ENCODE measurements at places on chromosomes 7 and 10.

DNA sequence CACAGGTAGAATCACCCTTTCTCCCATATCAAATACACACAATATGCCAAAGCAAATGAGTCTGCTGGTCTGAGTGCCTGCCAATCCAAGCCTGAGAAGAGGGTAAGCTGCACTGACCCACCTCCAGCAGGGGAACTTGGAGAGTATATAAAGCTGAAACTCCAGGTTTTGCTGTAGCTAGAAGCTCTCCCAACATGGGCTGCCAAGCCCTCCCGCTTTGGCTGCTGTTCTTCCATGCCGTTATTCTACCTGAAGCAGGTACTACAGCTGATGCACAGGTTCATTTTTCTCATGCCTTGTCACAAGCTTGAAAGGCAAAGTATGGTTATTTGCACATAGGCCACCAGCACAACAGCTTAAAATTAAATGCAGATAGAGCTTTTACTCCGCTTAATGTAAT is 21.5 kb upstream of the C10orf120 start:
- no peak for ATAC-seq

DNA sequence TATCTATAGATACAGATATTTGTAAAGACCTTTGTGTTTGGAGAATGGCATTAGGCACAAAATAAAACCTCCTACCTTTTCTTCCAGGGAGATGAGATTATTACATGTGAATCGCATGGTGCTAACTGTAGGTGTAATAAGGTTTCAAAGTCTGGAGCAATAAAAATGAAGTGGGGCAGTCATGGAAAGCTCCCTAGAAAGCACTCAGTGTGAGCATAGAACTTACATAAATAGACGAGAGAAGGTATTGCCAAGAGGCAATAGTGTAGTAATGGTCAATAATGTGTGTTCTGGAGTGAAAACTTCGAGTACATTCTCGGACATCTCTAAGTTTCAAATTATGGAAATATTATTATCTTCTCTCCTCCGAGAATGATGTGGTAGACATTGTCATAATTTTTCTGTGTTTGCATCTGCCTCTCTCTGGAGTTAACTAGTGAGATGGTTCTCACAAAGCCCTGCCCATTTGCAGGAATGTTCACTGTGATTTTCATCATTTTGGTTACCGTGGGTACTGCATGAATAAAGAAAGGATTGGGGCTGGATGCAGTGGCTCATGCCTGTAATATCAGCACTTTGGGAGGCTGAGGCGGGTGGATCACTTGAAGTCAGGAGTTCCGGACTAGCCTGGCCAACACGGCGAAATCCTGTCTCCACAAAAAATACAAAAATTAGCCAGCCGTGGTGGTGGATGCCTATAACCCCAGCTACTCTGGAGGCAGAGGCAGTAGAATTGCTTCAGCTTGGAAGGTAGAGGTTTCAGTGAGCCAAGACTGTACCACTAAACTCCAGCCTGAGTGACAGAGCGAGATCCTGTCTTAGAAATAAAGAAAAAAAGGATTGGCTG is 10.6 kb downstream of the VIM start:
- ATAC-seq = peak; percentile 48

GRCh38 chr7:37690206-37690605 is 6.6 kb downstream of the GPR141 start:
- ATAC-seq = no peak

GRCh38 chr10:103044942-103045489 is 126.9 kb downstream of the CNNM2 start:
- peak; percentile 27 for ATAC-seq

- no peak for ATAC-seq
Measured at GRCh38 chr7:83161186-83161585, 1.5 kb downstream of the PCLO start.

DNA sequence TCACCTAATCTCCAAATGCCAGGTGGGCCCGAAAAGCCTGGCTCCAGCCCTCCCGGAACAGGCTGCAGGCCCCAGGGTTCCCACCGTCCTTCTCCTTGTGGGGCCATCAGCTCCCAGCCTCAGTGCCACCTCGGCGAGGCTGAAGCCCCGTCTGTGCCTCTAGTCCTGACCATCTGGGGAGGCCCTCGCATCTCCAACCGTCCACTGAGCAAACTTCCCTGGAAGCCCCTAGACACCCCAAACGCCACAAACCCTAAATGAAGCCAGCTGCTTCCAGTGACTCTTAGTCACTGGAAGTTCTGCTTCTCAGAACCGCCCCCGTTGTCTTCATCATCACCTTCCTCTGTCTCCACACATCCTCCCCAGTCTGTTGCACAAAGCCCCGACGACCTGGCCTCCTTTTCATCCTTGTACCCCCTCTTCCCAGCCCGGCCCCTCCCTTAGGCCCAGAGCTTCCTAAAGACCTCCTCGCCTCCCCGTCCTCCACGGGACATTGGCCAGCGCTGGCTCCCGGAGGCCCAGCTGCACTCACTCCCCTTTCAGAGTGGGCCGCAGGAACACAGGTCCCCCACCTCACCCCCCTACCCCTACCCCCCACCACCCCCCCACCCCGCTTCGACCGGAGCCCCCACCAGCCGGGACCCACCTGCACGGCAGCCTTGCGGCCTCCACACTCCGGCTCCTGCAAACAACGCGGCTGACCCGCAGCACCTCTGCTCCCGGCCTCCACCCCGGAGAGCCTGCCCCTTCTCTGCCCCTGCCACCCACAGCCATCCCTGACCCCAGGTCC is 1.1 kb upstream of the DIP2C start:
- peak; percentile 8 for ATAC-seq

DNA sequence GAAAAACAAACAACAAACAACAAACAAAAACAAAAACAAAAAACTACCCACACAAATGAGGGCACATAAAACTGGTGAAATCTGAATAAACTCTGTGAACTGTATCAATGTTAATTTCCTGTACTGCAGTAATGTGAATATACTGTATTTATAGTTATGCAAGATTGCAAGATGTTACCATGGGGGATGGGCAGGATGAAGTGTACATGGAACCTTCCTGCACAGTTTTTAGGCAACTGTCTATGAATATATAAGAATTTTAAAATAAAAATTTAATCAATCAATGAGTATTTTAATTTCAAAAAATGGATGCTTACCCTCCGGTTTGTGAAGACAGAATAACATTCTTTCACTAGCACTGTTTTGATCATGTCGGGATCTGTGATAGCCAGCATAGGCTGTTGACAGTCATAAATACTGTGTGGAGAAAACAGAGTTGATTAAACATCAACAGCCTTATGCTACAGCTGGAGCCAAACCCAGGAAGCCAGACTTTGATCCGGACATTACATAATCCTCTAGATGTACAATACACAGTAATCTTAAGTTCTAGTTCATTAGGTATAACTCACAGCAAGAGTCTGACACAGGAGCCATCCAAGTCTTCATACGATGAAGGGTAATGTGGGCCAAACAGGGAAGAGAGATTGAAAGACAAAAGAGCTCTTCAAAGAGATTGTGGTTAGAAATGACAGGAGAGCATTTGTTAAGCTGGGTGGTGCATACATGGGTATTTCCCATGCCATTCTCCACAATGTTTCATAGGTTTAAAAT is 14.8 kb downstream of the CYP3A7 start:
- no peak for ATAC-seq

GRCh38 chr10:131858583-131859340 is 42.0 kb upstream of the PPP2R2D start:
- ATAC-seq = no peak

DNA sequence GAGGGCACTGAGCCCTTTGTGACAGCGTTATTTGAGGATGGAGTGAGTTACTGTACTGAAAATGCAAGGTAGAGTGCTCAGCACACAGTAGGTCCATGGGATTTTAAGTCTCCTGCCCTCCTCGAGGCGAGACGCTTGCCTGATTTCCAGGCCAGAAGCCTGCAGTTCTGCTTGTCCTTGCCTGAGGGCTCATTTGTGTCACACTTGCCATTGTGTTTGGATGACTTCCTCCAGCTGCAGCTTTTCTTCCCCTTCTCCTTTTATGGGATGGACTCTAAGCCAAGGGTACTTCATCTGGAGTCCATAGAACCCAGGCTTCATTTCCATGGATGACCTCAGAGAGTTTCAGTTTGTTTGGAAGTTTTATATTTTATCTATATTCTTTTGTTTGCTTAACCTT is 304.2 kb upstream of the BMPER start:
- no peak for ATAC-seq

GRCh38 chr10:62584731-62585130 is 210.6 kb downstream of the ZNF365 start:
- no peak for ATAC-seq

DNA sequence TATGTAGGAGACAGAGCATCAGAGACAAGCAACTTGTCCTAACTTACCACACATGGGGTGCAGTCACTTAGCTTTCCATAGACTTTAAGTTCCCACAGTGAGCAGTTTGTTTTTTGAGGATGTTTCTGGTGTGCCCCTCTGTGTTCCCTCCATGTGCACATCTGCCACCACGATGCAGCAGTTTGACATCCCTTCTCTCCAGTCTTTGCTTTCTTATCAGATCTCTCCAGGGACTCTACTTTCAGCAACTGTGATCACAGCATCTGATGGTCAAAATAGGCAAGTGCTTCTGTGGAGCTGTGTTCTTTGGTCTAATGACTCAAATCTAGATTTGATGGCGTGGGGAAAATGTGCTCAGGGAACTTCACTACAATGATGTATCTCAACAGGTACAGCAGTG is 96.5 kb upstream of the NAMPT start:
- ATAC-seq = no peak

- peak; percentile 58 for ATAC-seq
Measured at GRCh38 chr10:48541144-48541795, 63.6 kb downstream of the ARHGAP22 start.

GRCh38 chr10:126058104-126058503 is 161.7 kb downstream of the FANK1 start:
- no peak for ATAC-seq

DNA sequence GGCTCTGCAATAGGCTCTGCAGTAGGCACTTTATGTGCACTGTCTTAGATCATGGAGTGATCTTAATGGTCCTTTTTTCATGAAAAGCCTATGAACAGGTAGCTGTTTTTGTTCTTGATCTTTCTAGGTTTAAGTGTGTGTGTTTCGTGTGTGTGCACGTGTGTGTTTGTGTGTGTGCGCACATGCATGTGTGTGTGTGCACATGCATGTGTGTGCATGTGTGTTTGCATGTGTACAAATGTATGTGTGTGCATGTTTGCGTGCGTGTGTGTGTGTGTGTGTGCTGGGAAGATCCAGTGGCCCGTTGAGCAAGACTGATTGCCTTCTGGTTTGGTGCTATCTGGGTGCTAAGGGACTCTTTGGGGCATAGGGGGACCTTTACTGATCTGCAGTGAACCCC is 334.8 kb downstream of the GLRX3 start:
- no peak for ATAC-seq

- no peak for ATAC-seq
Measured at GRCh38 chr7:3895341-3896116, 594.5 kb downstream of the SDK1 start.

DNA sequence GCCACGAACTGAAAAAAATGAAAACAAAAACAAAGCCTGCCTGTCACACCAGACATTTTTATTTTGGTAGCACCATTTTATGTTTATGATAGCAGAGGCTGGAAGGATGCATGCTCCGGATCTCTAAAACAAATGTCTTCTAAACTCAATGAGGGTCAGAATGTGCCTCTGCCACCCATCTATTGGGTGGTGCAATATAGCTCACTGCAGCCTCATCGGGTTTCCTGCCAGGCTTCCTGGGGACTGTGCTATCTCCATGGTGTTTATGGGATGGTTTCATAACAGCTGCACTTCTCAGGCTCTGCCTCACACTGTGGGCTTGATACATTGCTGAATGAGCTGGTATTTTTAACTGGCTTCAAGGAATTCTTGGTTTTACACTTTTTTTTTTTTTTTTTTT is 94.4 kb downstream of the ITIH5 start:
- ATAC-seq = no peak

GRCh38 chr10:25852364-25852941 is 81.6 kb upstream of the MYO3A start:
- no peak for ATAC-seq

- ATAC-seq = no peak
Measured at GRCh38 chr7:12127455-12127854, 83.6 kb upstream of the TMEM106B start.

GRCh38 chr7:29126804-29127203 is 19.5 kb downstream of the CPVL start:
- no peak for ATAC-seq

GRCh38 chr10:97596101-97597082 is 6.9 kb downstream of the C10orf62 start:
- peak; percentile 84 for ATAC-seq

- ATAC-seq = peak; percentile 78
Measured at GRCh38 chr7:105257338-105257737, 131.4 kb downstream of the SRPK2 start.

DNA sequence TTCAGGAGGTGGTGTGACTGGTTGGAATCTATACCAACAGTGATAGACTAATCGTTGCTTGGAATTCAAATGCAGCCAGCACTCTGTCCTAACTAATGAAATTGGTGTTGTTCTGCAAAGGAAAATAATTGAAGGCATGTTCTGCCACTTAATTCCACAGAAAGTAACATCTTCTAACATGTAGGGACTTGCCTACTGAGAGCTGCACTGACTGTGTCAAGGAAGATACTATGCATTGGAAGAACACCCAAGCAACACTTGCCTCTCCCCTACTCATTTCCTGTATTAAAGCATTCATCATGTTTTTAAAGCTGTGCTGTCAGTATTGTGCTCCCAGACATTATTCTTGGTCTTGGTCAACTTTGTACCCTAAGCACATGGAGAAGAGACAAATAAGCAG is 2.7 kb upstream of the CYP3A7 start:
- no peak for ATAC-seq

- ATAC-seq = no peak
Measured at GRCh38 chr10:63478564-63478963, 12.8 kb upstream of the JMJD1C start.

DNA sequence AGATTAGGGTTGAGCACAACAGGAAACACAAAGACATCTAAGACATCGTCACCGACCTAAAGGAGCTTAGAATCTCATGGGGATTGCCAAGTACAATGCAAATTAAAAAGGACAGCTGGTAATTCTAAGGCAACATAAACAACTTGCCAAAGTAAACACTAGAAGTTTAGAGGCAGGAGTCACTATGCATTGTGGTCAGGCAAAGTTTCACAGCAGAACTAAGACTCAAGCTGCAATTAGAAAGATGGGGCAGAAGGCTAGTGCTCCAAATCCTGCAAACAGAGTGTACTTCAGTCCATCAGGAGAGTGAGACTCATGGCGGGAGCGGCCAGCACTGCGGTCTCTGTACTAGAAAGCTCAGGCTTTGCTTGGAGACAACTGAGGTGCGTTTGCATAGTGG is 52.7 kb downstream of the HIPK2 start:
- ATAC-seq = peak; percentile 72

GRCh38 chr7:139023076-139023475 is 12.8 kb downstream of the ZC3HAV1L start:
- peak; percentile 21 for ATAC-seq

DNA sequence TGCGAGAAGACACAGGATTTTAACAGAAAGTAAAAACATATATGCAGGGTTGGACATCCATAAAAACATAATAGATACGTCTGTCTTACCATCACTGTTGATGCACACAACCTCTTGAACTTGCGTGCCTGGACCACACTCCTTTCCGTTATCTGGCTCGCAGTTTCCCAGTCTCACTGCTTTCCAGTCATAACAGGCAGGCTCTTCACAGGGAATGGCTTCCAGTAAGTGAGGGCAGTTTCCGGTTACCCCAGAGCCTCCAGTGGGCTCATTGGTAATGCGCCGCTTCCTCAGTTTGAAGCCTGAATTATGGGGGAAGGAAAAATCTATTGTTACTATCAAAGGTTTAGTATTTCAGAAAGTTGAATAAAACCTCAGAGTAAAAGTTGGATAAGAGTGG is 290.7 kb downstream of the THSD7A start:
- no peak for ATAC-seq
